ENCODE measurements at places on chromosomes 5 and 9.

DNA sequence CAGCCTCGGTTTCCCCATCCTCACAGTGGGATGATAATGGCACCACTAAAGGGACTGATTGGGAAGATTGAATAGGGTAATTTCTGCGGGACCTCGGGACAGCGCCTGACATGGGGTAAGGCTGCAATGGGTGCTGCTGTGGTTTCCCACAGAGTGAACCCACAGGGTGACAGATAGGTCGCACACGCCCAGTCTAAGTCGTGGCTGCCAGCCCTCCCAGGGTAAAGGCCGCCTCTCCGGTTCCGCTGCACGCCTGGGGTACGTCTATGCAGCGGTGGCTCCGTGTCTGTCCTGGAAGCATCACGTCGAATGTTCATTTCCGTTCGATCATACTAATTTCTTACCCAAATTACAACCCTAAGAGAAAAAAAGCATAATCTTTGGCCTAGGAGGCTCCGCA lies 631 bp downstream of the CFAP77 start:
- no peak for DNase-seq

- DNase-seq = no peak
Observed at GRCh38 chr5:123753937-123754891, 242.2 kb downstream of the CSNK1G3 start.

GRCh38 chr5:36607838-36608783 lies 1.7 kb downstream of the SLC1A3 start:
- DNase-seq = no peak

DNA sequence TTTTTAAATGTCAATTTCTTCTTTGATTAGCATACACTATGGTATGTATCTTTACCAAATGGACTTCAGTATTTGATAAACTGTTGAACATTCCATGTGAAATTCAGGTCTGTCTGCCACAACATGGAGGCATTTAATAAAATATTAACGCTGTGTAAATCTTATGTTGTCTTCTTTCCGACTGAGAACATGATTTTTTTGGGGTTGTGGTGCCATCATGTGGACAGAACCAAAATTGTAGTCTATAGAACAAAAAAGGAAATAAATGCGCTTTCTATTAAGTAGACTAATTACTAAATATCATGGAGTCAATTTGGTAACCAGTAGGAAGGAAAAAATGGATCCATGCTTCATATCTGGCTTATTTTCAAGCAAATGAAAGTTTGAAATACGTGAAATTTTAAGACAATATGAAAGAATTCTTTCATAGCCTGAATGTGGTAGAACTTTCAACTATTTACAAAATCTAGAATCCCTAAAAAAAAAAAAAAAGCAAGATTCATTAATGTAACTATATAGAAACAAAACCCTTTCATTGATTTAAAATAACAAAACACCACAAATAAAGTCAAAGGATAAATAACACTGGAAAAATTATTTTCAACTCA lies 2.8 kb upstream of the PLK2 start:
- DNase-seq = no peak

GRCh38 chr5:168726342-168726741 lies 147.2 kb upstream of the PANK3 start:
- no peak for DNase-seq

DNA sequence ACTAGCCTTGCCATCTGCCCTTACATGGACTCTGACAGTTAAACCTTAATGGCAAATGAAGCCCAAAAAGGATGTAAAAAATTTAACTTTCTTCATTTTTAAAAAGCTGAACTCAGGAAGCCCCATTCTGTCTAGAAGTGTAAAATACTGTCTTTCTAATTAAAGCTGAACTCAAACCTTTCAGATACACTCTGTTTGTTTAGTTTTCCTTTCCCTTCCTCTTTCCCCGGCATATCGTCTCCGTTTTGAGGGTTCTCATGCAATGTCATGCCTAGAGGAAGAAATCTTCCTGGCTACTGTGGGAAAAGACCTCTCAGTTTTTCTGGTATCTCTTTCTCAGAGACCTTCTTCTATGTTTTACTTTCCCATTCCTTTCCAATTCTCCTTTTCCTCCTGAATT lies 841.5 kb downstream of the DTWD2 start:
- no peak for DNase-seq

DNA sequence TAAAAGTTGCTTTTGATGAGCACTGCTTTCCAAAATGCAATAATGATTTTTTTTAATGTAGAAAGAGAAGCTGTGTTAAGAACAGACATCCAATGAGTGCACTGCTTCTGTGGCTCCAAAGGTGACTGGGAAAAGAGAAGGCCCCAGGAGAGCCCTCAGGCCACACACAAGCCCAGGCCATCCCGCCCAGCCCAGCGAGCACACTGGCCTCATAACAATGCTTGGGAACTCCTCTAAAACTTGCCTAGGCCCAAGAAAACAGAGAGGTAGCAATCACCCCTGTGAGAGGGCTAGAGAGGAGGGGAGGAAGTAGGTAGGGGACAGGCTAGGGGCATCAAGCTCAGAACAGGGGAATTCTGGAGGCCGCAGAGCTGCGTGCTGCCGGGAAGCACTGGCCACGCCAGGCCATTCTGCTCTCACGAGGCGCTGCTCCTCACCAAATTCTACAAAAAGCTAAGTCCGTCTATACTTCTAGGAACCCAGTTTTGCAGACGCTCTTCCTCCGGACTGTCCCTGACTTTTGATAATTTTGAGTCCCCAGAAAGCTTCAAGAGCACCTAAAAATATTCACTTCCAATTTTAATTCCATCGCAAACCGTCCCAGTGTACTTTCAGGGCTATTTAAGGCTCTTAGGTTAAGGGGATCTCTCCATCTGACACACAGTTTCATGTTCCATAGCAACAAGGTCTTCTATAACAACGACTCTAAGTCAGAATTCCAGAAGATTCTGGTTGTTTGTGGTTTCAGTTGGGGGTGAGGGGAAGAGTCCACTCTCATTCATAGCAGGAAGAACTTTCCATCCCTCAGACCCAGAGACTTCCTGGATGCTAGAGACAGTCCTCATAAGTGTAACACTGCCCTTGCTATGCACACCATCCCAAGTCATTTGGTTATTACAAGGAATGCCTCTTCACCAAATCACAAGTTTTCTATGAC lies 51.0 kb downstream of the HABP4 start:
- DNase-seq = no peak

- no peak for DNase-seq
Observed at GRCh38 chr5:176994460-176995121, 12.0 kb downstream of the UIMC1 start.

GRCh38 chr5:41835645-41836044 lies 34.6 kb downstream of the OXCT1 start:
- DNase-seq = no peak

DNA sequence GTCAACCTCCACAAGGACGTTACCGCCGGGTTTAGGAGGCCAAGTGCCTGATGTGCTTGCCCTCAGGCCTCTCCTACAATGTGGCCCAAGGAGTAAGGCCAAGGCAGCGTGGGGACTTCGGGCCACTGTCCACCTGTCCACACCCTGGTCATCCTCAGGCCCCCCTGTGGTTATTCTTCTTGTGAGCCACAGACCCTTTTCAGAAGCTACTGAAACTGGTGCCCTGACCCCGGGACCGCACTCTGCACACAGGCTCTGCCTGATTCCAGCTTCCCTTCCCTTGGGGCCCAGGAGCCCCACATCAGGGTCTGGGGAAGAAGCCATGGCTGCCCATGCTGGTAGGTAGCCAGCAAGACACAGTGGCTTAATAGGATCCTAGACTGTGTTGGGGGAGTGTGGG lies 128.8 kb downstream of the OLFM1 start:
- DNase-seq = no peak

- peak; percentile 12 for DNase-seq
Observed at GRCh38 chr5:1246711-1247431, 21.7 kb downstream of the SLC6A18 start.

DNA sequence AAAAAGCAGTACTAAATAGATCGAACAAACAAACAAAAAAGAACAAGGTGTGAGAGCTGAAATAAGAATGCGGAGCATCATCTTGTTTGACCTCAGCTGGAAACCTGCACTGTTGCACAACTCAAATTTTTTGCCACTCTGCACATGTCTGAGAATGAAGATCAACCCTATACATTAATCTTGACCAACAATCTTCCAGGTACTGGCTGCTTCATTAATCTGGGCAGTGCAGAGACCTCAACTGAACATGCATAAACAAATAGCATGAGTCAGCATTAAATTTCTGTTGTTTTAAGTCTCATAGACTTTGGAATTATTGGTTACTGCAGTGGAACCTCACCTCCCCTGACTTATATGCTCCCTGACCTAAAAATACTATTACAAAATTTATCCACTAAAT lies 114.6 kb upstream of the FTMT start:
- DNase-seq = no peak

Data from substantia nigra (tissue), 51 donors.